Sciatic nerve (tissue), 2 donors: ENCODE measurements at places on chromosomes 2 and 18.
A peak's percentile ranks its signal among the peaks of the same experiment; 100 is the strongest.

GRCh38 chr2:120622159-120622869, 113.4 kb upstream of the GLI2 start:
- DNase-seq = peak; percentile 13

GRCh38 chr18:31042084-31042405, 497 bp downstream of the DSC3 start:
- no peak for DNase-seq

DNA sequence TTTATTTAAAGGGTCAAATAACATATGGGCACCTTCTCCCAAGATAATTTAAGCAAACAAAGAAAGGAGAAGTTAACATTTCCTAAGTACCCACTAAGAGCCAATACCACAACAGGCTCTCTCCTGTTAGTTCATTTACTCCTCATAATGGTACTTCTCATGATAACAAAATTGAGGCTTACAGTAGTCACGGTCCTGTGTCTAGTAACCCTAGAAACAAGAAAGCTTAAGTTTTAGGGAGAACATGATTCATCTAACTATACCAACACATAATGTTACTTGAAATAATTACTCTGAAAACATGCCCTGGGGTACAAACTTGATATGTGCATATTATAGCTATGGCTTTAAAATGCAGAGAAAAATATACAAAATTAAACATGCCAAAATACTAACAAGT, 19.8 kb downstream of the IWS1 start:
- DNase-seq = no peak

GRCh38 chr2:101223814-101224231, 28.9 kb upstream of the CNOT11 start:
- DNase-seq = no peak

DNA sequence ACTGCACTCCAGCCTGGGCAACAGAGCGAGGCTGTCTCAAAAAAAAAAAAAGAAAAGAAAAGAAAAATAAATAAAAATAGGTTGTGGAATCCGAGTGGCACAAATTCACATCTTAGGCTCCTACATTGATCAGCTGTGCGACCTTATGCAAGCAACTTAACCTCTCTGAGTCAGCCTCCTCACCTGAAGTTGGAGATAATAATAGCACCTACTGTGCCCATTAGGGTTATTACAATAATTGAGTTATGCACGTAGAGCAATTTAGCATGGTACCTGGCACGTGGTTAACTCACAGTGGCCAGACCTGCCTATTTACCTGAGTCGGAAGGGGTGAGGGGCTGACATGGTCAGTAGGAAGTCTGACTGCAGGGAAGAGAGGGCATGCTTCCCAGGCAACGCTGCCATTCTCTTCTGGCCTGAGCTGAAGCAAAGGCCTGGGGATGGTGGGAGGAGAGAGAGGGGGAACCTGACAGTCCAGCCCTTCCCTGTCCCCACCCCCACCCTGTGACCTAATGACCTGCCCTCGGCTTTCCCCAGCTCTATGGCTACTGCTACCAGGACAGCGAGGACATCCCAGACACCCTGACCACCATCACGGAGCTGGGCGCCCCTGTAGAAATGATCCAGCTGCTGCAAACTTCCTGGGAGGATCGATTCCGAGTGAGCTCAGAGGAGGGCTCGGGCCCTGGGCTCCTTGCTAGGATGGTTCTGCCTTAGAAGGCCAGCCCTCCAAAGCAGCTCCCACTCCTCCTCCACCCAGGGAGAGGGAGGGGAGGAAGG, 5.1 kb downstream of the PKDCC start:
- DNase-seq = no peak
